ENCODE measurements at places on chromosomes 6 and 20.

- no peak for DNase-seq
These were observed 20.4 kb upstream of the LBP start for GRCh38 chr20:38325905-38326304.

- DNase-seq, result no peak
These were observed 85.5 kb upstream of the HTR1B start for GRCh38 chr6:77548662-77549366.

GRCh38 chr6:18118330-18118729 lies 4.1 kb downstream of the NHLRC1 start:
- DNase-seq, result no peak

DNA sequence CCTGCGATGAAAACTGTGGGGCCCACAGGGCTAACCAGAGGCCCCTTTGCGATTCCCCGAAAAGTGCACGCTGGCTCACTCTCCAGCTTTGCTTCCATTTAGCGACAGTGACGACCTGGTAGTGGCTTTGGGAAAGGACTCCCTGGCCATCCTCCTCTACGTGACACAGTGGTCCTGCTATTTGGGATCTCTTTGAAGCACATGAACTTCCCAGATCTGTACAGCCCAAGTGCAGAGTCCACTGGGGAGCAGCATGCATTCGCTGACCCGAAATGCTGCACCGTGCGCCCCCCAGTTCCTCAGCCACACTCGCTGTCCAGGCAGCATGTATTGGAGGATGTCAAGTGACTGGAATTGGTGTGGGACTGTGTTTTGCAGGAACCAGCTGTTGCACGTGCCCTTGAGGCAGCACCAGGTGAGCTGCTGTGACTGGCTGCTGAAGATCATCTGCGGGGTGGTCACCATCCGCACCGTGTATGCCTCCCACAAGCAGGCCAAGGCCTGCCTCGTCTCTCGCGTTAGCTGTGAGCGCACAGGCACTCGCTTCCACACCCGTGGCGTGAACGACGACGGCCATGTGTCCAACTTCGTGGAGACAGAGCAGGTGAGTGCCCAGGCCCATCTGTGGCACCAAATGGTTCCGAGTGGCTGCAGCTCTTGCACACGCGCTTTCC lies 51.6 kb downstream of the SYNJ2 start:
- no peak for DNase-seq

- DNase-seq, result no peak
These were observed 3.0 kb upstream of the FOXO3 start for GRCh38 chr6:108557494-108558371.
